T-helper 9 cell (primary cell): ENCODE measurements at places on chromosomes 2 and 18.

DNA sequence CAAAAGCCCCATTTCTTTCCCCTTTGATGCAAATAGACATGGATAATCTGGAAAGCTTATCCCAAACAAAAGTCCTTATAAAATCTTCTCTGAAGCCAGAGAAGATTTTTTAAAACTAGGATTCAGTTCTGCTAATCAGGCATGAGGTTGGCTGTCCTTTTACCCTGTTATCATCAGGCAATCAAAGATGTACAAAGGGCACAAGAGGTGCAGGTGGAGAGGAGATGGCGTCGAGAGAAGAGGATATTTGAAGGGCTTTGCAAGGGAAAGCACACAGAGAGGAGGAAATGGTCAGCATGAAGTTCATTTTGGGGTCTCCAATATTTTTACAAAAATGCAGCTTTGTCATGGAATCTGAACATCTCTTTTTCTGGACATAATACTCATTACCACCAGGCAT is 88.5 kb downstream of the KLF7 start:
- DNase-seq: no peak

GRCh38 chr2:15677141-15677843 is 85.6 kb downstream of the DDX1 start:
- no peak for DNase-seq

DNA sequence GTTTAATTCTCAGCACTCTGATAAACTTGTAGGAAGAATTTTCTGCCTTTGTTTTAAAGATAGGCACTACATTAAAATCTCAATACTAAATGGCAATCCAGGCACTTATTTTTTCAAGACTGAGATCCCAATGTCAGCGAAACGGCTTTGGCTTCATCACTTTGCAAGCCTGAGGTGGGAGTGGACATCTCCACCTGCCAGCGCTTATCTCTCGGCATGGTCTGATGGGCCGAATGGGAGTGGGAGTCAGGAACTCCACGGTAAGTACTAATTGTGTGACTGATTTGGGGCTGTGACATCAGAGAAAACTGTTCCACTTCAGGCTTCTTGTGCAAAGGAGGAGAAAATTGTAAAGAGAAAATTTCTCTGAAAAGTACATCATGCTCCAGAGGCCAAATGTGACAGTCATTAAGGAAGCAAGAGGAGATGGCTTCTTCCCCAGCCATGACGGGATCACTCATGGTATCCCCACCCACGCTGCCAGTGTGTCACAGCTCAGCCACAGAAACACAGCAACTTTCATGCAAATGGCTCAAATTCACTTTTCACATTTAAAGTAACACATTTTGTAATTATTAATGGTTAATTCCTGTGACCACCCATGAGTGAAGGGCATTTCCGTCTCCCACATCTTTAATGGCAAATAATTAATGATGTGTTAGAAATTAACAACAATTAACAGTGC is 385.5 kb upstream of the HNRNPA3 start:
- no peak for DNase-seq

DNA sequence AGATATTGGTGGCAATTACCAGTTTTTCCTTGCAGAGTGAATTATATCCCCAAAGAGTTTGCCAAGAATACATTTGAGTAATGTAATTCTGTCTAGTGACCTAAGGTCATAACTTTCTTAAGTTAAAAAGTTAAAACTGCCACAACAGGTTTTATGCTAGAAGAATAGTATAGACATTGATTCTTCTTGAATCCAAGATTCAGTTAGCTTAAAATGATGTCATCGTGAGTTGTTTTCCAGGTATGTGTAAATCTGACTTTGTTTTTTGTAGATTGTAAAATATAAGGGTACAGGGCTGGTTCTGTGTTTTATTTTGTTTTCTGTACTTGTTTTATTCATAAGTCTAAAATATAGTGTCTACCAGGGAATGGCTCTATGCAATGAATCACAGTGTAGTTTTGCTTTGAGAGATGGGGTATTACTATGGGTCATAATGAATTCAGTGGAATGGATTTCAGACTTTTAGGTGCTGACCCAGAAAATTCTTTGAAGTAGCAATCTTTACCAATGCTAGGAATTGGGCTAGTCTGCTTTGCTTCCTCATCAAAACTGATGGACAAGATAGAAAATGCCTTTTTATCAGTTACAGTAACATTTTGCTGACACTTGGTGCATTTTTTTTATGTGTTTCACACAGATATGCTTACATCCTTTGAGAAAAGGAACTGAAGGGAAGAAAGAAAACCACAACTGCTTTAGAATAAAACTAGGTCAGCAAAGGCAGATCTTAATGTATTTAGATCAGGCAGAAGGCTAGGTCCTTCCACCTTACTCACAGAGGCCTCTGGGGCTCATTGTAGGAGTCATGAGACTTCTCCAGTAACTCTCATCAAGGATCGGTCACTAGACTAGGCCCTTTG is 20.8 kb upstream of the MGAT5 start:
- no peak for DNase-seq

- DNase-seq: no peak
Measured at GRCh38 chr2:183172220-183172887, 48.1 kb downstream of the NUP35 start.

DNA sequence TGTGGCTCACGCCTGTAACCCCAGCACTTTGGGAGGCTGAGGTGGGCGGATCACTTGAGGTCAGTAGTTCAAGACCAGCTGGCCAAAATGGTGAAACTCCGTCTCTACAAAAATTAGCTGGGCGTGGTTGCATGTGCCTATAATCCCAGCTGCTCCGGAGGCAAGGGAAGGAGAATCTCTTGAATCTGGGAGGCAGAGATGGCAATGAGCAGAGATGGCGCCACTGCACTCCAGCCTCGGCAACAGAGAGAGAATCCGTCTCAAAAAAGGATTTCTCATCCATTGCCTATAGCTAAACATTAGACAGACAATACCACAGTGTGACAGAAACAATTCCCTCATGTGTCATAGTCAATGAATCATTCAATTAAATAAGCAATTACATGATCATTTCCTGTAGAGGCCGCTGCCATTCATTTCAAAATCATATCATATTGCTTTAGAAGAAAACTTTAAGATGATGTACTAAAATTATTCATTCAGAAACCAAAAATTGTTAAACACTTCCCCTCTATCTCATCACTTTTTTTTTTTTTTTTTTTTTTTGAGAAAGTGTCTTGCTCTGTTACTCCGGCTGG is 69.5 kb upstream of the TGIF1 start:
- no peak for DNase-seq

- DNase-seq: no peak
Measured at GRCh38 chr2:14417551-14417950, 215.0 kb upstream of the LRATD1 start.

GRCh38 chr2:85893428-85894258 is 4.9 kb upstream of the ST3GAL5 start:
- DNase-seq: no peak

DNA sequence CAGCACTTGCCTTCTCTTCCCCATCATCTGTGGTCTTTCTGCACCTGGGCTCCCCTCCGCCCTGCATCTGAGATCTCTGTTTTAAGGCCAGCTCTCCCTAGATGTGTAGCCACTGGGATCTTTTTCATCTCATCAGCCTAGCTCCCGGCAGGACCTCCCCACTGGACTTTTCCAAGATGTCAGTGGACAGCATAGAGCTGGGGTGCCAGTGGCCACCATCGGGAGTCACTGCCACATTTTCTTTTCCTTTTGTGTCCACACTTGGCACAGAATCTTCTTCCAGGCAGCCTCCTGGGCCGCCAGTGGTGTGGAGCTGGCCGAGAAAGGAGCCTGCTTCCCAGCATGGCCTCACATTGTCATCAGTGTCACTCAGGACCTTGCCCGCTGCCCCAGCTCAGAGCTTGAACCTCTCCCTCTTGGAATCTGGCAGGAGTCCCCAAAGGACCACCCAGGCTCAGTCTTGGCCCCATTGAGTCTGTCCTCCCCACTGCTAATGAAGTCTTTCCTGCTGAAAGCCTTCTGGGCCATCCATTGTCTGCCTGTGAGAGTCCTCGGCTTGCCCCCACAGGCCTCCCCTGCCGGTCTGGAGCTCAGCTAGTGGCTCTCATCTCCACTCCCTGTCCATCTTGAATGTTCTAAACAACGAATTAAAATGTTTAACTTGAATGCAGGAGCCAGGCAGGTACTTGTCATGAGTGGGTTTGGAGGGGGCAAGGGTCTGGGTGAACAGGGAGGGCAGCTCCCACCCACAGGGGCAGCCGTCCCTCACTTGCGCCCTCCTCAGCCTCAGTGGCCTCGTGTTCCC is 324.4 kb downstream of the GBX2 start:
- no peak for DNase-seq

DNA sequence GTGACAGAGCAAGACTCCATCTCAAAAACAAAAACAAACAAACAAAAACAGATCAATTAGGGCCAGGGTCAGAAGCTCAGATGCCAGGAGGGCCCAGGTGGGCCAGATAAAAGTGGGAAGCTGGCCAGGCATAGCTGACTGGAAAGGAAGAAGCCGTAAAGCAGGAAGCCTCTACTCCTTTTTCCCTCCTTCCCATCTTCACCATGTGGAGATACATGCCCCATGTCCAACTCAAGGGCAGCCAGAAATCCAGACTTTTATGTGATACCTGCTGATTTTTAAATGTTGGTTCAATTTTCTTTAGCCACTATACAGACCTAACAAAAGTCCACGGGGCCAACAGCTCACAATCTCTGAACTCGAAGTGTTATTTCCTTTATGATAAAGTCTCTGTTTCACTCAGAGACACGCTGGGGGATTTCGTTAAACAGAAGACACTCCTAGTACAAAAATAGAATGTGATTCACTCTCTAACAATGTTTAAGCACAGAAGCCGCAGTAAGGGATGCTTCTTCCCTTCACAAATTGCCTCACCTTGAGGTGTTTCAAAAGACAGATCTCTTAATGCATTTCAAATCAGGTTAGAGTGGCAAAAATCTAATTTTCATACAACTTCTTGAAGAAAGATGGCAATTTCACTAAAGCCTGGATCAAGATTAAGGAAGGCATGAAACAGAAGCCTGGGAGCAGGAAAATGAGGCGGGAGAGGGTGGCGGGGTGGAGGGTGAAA is 14.0 kb downstream of the TMEM247 start:
- DNase-seq: no peak

GRCh38 chr2:33015421-33016142 is 68.8 kb downstream of the LTBP1 start:
- DNase-seq: no peak

DNA sequence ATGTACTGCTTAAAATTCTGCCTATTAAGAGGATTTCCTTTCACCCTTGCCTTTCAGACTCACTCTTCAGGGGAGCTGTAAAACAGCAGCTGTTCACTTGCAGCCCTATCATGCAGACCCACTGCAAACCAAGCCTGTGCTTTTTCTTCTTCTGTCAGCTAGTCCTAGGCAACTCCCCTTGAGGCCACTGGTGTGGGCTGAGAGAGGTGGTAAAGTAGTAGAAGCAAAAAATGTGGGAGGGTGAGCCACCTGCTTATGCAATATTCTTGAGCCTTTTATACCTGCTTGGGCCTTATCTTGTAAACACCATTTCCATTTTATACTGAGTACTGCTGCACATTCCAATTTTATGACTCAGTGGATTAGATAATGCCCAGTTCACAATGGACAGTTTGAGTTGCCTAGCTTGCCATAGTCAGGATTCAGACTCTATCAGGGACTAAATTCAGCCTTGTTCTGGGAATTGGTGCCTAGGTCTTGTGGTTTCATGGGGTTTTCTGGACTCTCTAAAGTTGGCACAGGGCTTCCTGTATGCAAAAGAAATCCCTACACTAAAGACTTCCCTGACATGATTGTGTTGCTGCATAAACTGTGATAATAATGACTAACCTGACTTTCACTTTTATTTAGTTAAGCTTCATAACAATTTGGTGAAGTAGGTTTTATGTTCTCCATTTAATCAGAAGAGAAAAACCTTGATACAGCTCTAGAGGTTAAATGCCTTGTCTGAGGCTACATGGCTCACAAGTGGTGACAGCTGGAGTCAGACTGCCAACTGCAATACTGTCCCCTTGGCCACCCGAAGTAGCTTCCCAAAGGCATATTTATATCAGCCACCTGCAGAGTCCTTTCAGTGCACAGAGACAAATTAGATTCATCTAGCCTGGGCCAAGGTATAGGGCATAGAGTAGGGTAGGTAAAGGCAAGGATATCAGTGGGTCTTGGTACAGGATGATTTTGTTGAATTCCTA is 47.4 kb upstream of the KDM3A start:
- no peak for DNase-seq

- DNase-seq: no peak
Measured at GRCh38 chr2:29061616-29062015, 12.7 kb downstream of the PCARE start.

GRCh38 chr2:98649992-98650375 is 41.6 kb downstream of the UNC50 start:
- no peak for DNase-seq

- DNase-seq: no peak
Measured at GRCh38 chr18:49055754-49056172, 105.0 kb upstream of the SMAD7 start.

DNA sequence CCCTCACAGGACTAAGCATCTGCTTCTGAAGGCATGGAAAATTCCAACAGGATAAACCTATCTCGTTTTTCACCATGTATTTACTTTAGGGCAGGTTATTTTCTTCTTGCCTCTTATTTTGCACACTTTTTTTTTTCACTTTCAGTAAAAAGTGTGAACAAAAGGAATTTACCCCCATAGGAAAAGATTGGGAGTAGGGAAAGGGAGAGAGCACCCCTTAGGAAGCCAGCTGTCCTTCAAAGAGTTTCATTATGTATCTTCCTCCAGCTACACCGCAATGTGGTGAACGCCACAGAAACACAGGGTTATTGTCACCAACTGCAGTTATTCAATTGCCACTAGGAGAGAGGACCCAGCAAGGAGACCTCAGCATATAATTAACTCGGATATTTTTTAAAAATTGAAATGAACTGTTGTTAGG is 286.2 kb upstream of the VRK2 start:
- DNase-seq: no peak

DNA sequence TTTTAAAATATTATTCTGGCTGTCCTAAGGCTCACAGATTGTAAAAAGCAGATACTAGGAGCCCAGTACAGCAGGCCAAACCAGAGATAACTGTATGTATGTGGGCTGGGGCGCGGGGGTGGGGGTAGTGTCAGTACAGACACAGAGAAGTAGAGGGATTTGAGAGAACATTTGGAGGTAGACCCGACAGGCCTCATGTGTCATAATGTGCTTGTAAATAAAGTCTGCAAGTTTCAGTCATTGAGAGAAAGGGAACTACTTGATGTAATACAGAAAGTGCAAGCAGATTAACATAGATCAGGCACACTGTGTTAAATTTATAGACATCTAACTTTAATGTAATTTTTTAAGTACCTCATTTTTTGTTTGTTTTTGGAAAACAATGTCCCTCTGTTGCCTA is 7.4 kb upstream of the POLI start:
- DNase-seq: no peak

GRCh38 chr2:226431288-226431948 is 368.2 kb downstream of the IRS1 start:
- no peak for DNase-seq

GRCh38 chr2:126645211-126645618 is 10.7 kb upstream of the GYPC start:
- DNase-seq: no peak

- peak; percentile 67 for DNase-seq
Measured at GRCh38 chr2:234496835-234497593, at the start of gene ARL4C. TSS of gene ARL4C (minus strand) at chr2:234497081. CDS start at chr2:234496586, 495 bp downstream.
